ENCODE measurements at places on chromosomes 1 and 21.

GRCh38 chr1:59498640-59499039 is 201.7 kb downstream of the FGGY start:
- no peak for DNase-seq
- no peaks in the 10 kb centered on the region for H3K27me3 ChIP-seq
- peaks cover 13% of the 10 kb centered on the region for H3K4me1 ChIP-seq
- no peaks in the 10 kb centered on the region for H3K36me3 ChIP-seq
- no peak overlapping the region for H3K4me3 ChIP-seq
- no peak overlapping the region for H3K27ac ChIP-seq

GRCh38 chr21:43599728-43600127 is 59.6 kb downstream of the HSF2BP start:
- no peak overlapping the region for H3K27ac ChIP-seq
- no peaks in the 10 kb centered on the region for H3K27me3 ChIP-seq
- no peak overlapping the region for H3K4me3 ChIP-seq
- no peaks in the 10 kb centered on the region for H3K36me3 ChIP-seq
- no peak for DNase-seq

GRCh38 chr1:85124091-85124490 is 75.8 kb upstream of the MCOLN3 start:
- no peaks in the 10 kb centered on the region for H3K4me1 ChIP-seq
- H3K4me3 ChIP-seq: no peak overlapping the region
- H3K27ac ChIP-seq: no peak overlapping the region
- no peak for DNase-seq
- no peaks in the 10 kb centered on the region for H3K36me3 ChIP-seq

- no peaks in the 10 kb centered on the region for H3K36me3 ChIP-seq
- H3K27me3 ChIP-seq: no peaks in the 10 kb centered on the region
- H3K4me1 ChIP-seq: peaks cover 34% of the 10 kb centered on the region
Observed at GRCh38 chr1:15881961-15882360, 34.5 kb downstream of the SPEN start.

GRCh38 chr1:109162626-109163025 is 48.7 kb downstream of the ELAPOR1 start:
- H3K27ac ChIP-seq: no peak overlapping the region
- H3K4me3 ChIP-seq: no peak overlapping the region
- no peaks in the 10 kb centered on the region for H3K27me3 ChIP-seq
- DNase-seq: no peak
- no peaks in the 10 kb centered on the region for H3K36me3 ChIP-seq

DNA sequence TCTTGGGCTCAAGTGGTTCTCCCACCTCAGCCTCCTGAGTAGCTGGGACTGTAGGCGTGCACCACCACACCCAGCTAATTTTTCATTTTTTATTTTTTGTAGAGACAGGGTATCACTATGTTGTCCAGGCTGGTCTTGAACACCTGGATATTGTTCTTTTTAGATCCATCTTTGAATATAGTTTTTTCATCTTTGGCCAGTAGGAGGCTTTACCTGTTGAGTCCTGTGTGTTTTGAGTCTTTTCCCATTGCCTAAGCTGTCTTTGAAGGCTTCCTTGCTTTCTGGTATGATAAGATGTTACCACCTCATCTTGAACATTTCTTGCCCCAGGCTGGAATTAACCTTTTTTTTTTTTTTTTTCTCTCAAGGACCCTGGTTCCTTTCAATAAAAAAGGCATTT is 387.8 kb upstream of the RUNX1 start:
- no peak overlapping the region for H3K27ac ChIP-seq
- H3K4me1 ChIP-seq: peaks cover 14% of the 10 kb centered on the region
- H3K27me3 ChIP-seq: no peaks in the 10 kb centered on the region
- DNase-seq: no peak
- no peaks in the 10 kb centered on the region for H3K36me3 ChIP-seq
- H3K4me3 ChIP-seq: no peak overlapping the region

- no peak overlapping the region for H3K27ac ChIP-seq
- H3K4me1 ChIP-seq: peaks cover 16% of the 10 kb centered on the region
- DNase-seq: no peak
- H3K36me3 ChIP-seq: no peaks in the 10 kb centered on the region
Observed at GRCh38 chr21:41579692-41580091, 71.7 kb upstream of the TMPRSS2 start.

GRCh38 chr1:8987881-8988617 is 38.2 kb downstream of the SLC2A7 start:
- no peak for DNase-seq
- H3K4me1 ChIP-seq: peaks cover 13% of the 10 kb centered on the region
- no peaks in the 10 kb centered on the region for H3K36me3 ChIP-seq
- H3K4me3 ChIP-seq: no peak overlapping the region
- no peak overlapping the region for H3K27ac ChIP-seq

DNA sequence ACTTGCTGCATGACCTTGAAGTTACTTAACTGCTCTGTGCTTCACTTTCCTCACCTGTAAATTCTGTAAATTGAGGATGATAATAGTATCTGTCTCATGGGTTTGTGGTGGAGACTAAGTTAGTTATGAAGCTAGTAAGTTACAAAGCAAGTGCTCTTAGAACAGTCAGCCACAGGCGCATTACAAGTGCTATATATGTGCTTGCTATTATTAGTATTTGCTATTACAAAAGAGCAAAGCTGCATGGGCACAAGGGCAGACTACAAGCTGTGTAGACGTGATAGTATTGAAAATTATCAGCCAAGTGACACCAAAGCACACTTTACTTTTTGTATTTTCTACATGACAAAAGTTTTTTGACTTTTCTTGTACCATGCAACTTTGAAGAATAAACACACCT is 150.9 kb upstream of the CTTNBP2NL start:
- H3K36me3 ChIP-seq: no peaks in the 10 kb centered on the region
- no peaks in the 10 kb centered on the region for H3K27me3 ChIP-seq
- H3K4me1 ChIP-seq: no peaks in the 10 kb centered on the region
- H3K27ac ChIP-seq: no peak overlapping the region
- no peak for DNase-seq
- H3K4me3 ChIP-seq: no peak overlapping the region

- H3K27ac ChIP-seq: no peak overlapping the region
- no peaks in the 10 kb centered on the region for H3K27me3 ChIP-seq
- H3K4me1 ChIP-seq: no peaks in the 10 kb centered on the region
- DNase-seq: no peak
- no peak overlapping the region for H3K4me3 ChIP-seq
- no peaks in the 10 kb centered on the region for H3K36me3 ChIP-seq
Observed at GRCh38 chr1:2825487-2826189, 24.1 kb upstream of the TTC34 start.

- no peaks in the 10 kb centered on the region for H3K4me1 ChIP-seq
- no peak overlapping the region for H3K4me3 ChIP-seq
- H3K36me3 ChIP-seq: peaks cover 98% of the 10 kb centered on the region
- H3K27me3 ChIP-seq: no peaks in the 10 kb centered on the region
Observed at GRCh38 chr1:3822421-3822820, 26.1 kb upstream of the LRRC47 start.

DNA sequence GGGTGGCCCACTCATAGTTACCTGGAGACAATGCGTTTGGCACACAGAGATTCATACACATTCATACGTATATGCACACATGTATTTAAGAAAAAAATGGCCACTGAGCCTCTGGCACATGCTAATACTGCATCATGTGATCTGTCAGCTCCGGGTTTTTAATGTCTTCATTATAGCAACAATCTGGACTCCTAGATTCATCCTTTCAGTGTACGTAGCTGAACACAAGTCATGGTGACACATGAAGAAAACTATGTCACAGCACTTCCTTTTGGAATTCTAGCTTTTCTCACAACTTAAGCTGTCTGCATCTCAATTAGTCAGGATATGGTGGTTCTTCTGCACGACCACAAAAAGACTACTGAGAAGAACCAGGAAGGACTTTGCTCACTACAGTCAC is 24.7 kb downstream of the HSF2BP start:
- H3K4me1 ChIP-seq: no peaks in the 10 kb centered on the region
- no peak overlapping the region for H3K27ac ChIP-seq
- H3K4me3 ChIP-seq: no peak overlapping the region
- no peak for DNase-seq

DNA sequence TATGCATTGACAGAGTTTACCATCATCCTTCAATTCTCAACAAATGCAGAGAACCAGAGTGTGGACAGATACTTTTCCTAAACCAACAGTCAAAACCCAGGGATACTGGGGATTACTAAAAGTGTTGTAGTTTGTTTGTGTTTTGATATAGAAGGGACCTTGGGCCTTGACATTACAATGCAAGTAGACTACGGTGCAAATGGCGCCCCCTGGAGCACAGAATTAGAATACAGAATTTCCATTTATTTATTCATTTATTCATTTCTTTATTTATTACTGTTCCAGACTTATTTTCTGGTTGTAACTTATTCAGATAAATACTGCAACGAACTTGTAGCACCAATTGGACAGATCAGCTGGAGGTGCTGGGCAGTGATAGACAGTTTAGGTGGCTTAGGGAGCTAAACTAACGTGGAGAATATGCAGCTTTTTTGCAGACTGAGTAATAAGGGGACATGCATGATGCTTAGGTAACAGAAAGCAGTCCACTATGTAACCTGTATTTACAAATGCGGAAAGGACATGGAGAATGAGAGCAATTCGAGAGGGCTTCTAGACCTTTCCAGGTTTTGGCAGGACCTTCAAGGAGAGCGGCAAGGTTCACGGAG is 42.6 kb downstream of the KIRREL1 start:
- H3K4me1 ChIP-seq: peaks cover 43% of the 10 kb centered on the region
- no peaks in the 10 kb centered on the region for H3K36me3 ChIP-seq
- no peaks in the 10 kb centered on the region for H3K27me3 ChIP-seq
- H3K4me3 ChIP-seq: no peak overlapping the region

- DNase-seq: no peak
- no peaks in the 10 kb centered on the region for H3K36me3 ChIP-seq
- no peaks in the 10 kb centered on the region for H3K27me3 ChIP-seq
- peaks cover 76% of the 10 kb centered on the region for H3K4me1 ChIP-seq
Observed at GRCh38 chr1:59682396-59683080, 132.2 kb upstream of the HOOK1 start.

DNA sequence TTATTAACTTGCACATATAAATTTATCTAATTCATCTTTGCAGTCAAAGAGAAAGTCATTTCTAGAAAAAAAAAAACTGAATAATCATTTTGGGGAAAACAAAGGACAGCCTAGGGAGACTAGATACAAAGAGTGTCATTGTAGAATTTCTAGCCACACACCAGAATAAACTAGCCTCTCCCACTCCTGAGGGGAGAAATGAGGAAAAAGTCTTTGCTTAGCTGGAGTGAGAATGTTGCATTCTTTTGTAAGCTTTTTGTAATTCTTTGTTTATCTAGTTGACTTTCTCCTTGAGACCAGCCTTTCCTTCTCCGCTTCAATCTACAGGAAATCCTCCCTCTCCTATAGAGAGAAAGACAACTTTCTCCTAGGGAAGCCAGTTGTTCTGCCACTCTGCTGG is 15.9 kb upstream of the CGN start:
- no peaks in the 10 kb centered on the region for H3K4me1 ChIP-seq
- H3K27me3 ChIP-seq: no peaks in the 10 kb centered on the region
- H3K27ac ChIP-seq: no peak overlapping the region
- no peak for DNase-seq
- H3K4me3 ChIP-seq: no peak overlapping the region

- peaks cover 22% of the 10 kb centered on the region for H3K4me1 ChIP-seq
- peaks cover 5% of the 10 kb centered on the region for H3K36me3 ChIP-seq
- H3K27me3 ChIP-seq: no peaks in the 10 kb centered on the region
- H3K4me3 ChIP-seq: no peak overlapping the region
- H3K27ac ChIP-seq: peak overlapping the region; percentile 79
Observed at GRCh38 chr1:43834280-43835081, 99.1 kb upstream of the ARTN start.

DNA sequence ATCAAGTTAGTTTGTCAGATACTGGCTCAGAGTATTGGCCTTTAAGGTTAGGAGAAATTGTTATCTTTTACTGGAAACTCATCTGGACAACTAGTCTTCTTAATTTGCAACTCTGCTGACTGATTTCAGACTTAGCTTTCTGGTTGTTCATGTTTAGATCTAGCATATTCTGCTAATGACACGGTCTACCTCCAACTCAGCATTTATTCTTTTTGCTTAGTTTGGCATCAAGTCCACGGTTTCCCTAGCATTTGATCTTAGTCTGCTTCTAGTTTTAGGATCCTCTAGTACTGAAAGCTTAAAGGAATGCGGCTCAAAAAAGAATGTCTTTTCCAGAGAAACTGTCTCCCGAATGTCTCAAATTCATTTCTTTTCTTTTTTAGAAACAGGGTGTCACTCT is 75.6 kb upstream of the SLFNL1 start:
- H3K27me3 ChIP-seq: no peaks in the 10 kb centered on the region
- H3K4me1 ChIP-seq: peaks cover 4% of the 10 kb centered on the region
- no peak overlapping the region for H3K4me3 ChIP-seq
- no peak overlapping the region for H3K27ac ChIP-seq
- H3K36me3 ChIP-seq: no peaks in the 10 kb centered on the region

DNA sequence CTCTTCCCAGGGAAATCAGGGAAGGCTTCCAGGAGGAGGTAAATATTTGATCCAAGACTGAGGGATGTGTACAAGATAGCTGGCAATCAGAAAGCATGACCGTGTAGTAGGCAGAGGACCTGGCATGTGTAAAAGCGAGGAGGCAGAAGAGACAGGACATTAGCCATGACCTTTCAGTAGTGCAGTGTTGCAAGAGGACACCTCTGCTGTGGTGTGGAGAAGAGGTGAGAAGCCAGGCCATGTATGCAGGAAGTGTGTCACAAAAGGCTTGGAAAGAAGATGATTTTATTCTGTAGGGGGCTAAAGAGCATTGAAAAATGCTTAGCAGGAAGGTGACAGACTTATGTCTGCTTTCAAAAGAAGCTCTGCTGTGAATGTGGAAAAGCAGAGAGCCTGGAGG is 381.0 kb downstream of the ZP4 start:
- no peaks in the 10 kb centered on the region for H3K4me1 ChIP-seq
- H3K27me3 ChIP-seq: no peaks in the 10 kb centered on the region
- no peak overlapping the region for H3K4me3 ChIP-seq
- no peak for DNase-seq
- no peaks in the 10 kb centered on the region for H3K36me3 ChIP-seq

DNA sequence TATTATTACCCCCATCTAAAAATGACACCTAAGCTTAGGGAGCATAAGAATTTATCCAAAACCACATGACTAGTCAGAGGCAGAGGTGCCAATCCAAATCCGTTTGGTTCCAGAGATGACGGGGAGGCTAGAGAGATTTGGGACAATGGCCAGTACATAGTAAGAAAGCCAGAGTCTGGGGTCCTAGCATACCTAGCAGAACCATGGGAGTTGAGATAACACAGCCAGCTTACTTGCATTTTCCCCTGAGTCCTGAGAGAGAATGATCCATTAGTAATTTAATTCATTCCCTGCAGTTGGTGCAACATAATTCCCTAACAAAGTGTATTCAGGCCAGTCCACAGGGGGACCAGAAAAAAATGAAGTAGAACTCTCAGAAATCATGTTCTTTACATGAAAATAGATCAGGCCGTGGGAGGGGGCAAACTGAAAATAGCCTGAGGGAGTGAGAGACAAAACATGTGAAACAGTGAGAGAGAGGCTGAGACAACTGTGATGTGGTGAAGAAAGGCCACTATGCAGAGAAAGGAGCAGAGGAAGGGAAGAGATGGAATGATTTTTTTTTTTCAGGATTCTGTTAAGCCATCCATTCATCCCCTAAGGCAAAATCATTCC is 243.3 kb downstream of the BRINP2 start:
- no peaks in the 10 kb centered on the region for H3K4me1 ChIP-seq
- no peak overlapping the region for H3K4me3 ChIP-seq
- no peak overlapping the region for H3K27ac ChIP-seq

All from esophagus squamous epithelium (tissue), 5 donors.